Activated naive CD8-positive, alpha-beta T cell treated with anti-CD3 and anti-CD28 coated beads, Interleukin-2, amount 10 ng/mL, durations not matched to agents 7 days and 5 days (primary cell): ENCODE measurements at places on chromosomes 5 and 9. TPM values are rescaled to one million over a fixed set of nuclear protein-coding genes. Genes with fewer than 3 reads are reported as not detected.

TLX3 gene
- not detected for total RNA-seq

GABRA1 gene
- not detected for total RNA-seq

DNA sequence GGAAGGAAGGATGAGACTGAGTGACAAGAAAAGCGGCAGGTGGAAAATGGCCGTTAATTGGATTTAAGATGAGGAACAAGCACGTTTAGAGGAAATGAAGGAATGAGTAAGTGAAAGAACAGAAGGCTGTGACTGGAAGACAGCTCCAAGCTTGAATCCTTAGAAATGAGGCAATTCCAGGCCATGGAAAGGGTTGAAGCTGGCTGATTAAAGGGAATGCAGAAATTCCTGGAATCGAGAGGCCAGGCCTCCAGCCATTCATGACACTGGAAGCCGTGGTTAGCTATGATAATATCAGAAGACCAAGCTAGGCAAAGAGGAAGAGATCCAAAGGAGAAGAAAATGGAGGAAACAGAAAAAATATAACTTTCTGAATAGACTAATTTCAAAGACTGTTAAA is 84.2 kb downstream of the ARL15 start:
- no peak overlapping the region for H3K27ac ChIP-seq
- peaks cover 6% of the 10 kb centered on the region for H3K27me3 ChIP-seq
- peaks cover 1% of the 10 kb centered on the region for H3K36me3 ChIP-seq
- H3K4me1 ChIP-seq = peaks cover 1% of the 10 kb centered on the region

DNA sequence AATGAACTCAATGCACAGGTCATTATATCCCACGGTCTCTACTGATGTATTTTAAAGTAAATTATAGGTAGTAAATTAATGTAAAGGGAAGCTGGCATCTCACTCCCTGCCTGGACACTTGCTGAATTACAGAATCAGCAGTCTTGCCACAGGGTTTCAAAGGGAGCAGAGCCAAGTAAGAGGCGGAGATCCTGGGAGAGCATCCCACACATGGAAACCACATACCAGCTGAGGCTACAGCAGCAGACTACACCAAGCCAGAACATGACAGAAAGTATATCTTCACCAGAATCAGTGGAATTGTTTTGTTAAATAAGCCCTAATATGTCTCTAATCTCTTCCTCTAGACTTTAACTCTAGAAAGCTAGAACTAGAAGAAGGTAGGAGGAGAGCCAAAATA is 1689.2 kb upstream of the WWC1 start:
- no peak overlapping the region for H3K27ac ChIP-seq
- H3K4me1 ChIP-seq = no peaks in the 10 kb centered on the region
- H3K36me3 ChIP-seq = no peaks in the 10 kb centered on the region
- H3K4me3 ChIP-seq = no peak overlapping the region
- H3K27me3 ChIP-seq = no peaks in the 10 kb centered on the region

GRCh38 chr5:167402671-167403070 is 888.8 kb upstream of the WWC1 start:
- no peaks in the 10 kb centered on the region for H3K36me3 ChIP-seq
- no peak overlapping the region for H3K27ac ChIP-seq
- no peaks in the 10 kb centered on the region for H3K4me1 ChIP-seq
- no peaks in the 10 kb centered on the region for H3K27me3 ChIP-seq
- DNase-seq = no peak

LIX1 gene
- not detected for total RNA-seq

RNF180 gene
- not detected for total RNA-seq

DNA sequence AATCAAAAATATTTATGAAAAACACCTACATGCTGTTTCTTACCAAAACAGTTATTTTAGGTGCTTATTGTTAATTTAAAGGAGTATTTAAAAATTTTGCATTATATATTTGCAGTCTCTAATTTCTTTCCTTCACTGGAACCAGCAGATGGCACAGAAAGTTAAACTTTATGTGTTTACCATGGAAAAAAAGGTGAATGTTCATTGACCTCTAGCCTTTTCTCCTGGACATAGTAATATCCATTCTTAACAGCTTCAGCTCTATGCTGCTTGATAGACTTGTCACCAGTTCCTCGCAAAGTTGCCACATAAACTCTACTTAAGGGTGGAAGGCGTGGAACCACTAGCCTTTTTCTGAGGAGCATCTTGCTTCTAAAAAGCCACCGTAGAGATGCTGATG is 38.7 kb upstream of the NUDT12 start:
- H3K27ac ChIP-seq = no peak overlapping the region
- H3K4me3 ChIP-seq = no peak overlapping the region
- no peak for DNase-seq
- no peaks in the 10 kb centered on the region for H3K27me3 ChIP-seq
- H3K4me1 ChIP-seq = no peaks in the 10 kb centered on the region
